ENCODE measurements at places on chromosomes 2 and 18. TPM values are rescaled to one million over a fixed set of nuclear protein-coding genes. Genes with fewer than 3 reads are reported as not detected.

DNA sequence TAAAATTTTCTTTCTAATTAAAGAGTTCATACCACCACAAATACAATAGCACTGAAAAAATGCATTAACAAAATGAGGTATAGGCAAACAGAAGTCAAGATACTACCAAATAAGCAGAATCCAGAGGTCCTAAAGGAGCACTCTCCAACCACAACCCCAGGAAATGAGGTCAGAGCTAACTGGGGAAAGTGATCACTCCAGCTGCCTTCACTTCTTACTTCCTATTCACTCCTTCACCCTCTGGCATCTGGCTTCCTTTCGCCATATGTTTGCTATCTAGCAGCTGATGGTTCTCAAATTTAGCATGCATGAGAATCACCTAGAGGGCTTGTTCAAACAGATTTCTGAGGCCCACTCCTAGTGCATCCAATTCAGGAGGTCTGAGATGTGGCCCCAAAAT, 212.6 kb upstream of the ACVR2A start:
- no peaks in the 10 kb centered on the region for H3K27me3 ChIP-seq
- H3K36me3 ChIP-seq: no peaks in the 10 kb centered on the region
- H3K27ac ChIP-seq: no peak overlapping the region
- DNase-seq: no peak
- H3K4me1 ChIP-seq: peaks cover 53% of the 10 kb centered on the region

The ALK gene
- 0.25 TPM for total RNA-seq

DNA sequence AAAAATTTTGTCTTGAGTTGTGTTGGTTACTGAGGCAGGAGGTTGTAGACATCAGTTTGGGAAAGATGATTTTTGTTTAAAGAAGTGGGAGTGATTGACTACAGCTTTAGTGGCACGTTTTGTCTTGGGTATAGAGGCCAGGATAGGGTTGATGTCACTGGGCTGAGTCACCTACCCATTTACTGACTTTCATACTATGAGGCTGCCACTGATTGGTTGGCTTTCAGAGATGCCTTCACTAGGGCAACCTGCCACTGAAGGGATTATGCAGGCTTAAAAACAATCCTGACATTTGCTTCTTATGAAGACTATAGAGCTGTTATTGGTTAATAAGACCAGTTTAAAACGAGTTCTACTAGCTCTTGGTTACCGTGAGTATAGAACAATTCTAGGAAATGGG, 479.1 kb downstream of the SOX11 start:
- DNase-seq: no peak
- H3K27me3 ChIP-seq: no peaks in the 10 kb centered on the region
- H3K27ac ChIP-seq: no peak overlapping the region
- H3K4me1 ChIP-seq: no peaks in the 10 kb centered on the region
- H3K36me3 ChIP-seq: no peaks in the 10 kb centered on the region

- no peaks in the 10 kb centered on the region for H3K36me3 ChIP-seq
- no peaks in the 10 kb centered on the region for H3K27me3 ChIP-seq
- H3K4me1 ChIP-seq: no peaks in the 10 kb centered on the region
- H3K4me3 ChIP-seq: no peak overlapping the region
- H3K27ac ChIP-seq: no peak overlapping the region
- no peak for DNase-seq
Measured at GRCh38 chr18:25675123-25675850, 323.3 kb upstream of the ZNF521 start.

DNA sequence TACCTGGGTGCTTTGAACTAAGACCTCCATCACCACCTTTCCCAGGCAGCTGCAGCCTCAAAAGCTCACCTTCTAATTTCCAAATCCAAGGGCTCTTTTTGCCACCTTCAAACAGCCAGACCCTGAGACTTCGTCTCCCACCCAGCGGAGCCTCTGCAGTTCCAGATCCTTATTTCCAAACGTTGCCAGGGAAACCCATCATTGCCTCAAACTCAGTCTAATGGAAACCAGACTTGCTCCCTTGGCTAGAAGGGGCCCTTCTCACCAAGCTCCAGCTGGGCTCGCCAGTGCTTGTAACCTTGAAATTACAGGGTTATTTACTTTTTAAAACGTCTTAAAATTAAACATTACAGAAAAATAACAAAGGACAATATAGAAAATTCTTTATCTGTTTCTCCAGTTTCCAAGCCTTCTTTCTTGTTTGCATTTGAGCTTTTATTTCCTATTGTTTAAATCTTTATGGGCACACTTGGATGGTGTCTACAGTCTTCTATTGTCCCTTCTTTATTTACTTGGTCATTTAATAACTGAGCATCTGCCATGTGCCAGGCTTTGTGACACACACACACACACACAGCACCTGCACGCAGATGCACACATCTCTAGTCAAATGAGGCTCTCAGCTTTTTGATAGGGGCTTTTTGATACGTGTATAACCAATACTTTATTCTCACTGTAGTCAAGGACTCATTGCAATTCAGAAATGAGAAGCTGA, 36.1 kb downstream of the TRPM8 start:
- no peak for DNase-seq
- H3K4me3 ChIP-seq: no peak overlapping the region
- H3K36me3 ChIP-seq: no peaks in the 10 kb centered on the region
- peaks cover 29% of the 10 kb centered on the region for H3K27me3 ChIP-seq

The SLC5A7 gene
- total RNA-seq: not detected

The DYTN gene
- not detected for total RNA-seq
